ENCODE measurements at places on chromosomes 2 and 18.

- DNase-seq: no peak
These were observed 109.3 kb downstream of the MBP start for GRCh38 chr18:77023102-77023782.

- no peak for DNase-seq
These were observed 559.5 kb upstream of the GCFC2 start for GRCh38 chr2:76270096-76270710.

GRCh38 chr18:24068945-24069693, 54.6 kb downstream of the TTC39C start:
- no peak for DNase-seq

- DNase-seq: no peak
These were observed 6.4 kb upstream of the CLEC4F start for GRCh38 chr2:70826696-70827350.

- DNase-seq: no peak
These were observed 106.9 kb upstream of the ACVR1C start for GRCh38 chr2:157735532-157735931.

GRCh38 chr2:66568650-66569300, 133.8 kb downstream of the MEIS1 start:
- no peak for DNase-seq

DNA sequence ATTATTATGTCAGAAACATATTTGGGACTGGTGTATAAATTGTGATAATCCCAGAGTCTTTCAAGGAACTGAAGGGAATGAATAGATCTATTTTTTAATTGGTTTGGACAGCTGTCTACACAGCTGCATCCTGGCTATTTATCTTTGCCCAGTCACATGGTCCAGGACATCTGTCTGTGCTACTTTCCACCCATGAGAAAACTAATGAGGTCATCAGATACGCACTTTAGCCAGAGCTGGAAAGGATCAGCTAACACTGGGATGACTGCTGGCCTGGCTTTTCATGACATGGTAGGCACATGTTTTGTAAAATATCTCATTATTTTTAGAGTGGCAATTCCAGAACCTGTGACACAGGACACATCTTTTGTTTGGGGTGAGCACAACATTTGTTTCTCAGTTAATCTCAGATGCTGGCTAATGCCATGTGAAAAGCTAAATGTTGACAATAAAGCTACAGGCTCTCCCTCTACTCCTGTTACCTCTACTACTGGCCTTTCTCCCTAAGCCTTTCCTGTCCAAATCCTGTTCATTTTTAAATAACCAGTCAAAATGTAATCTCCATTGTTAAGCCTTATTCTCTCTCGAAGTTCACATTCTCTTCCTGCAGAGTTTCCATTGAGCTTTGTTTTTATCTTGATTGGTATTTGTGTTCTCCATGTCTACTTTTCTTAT, 500.7 kb downstream of the RIT2 start:
- no peak for DNase-seq
